ENCODE measurements at places on chromosomes 4 and X. TPM values are rescaled to one million over a fixed set of nuclear protein-coding genes. Genes with fewer than 3 reads are reported as not detected.

PABPC4L gene
- 0.13 TPM for total RNA-seq

- DNase-seq = no peak
Measured at GRCh38 chr4:121939690-121940089, 12.2 kb downstream of the TRPC3 start.

- no peak for DNase-seq
Measured at GRCh38 chr4:5069901-5070300, 18.6 kb downstream of the STK32B start.

DNA sequence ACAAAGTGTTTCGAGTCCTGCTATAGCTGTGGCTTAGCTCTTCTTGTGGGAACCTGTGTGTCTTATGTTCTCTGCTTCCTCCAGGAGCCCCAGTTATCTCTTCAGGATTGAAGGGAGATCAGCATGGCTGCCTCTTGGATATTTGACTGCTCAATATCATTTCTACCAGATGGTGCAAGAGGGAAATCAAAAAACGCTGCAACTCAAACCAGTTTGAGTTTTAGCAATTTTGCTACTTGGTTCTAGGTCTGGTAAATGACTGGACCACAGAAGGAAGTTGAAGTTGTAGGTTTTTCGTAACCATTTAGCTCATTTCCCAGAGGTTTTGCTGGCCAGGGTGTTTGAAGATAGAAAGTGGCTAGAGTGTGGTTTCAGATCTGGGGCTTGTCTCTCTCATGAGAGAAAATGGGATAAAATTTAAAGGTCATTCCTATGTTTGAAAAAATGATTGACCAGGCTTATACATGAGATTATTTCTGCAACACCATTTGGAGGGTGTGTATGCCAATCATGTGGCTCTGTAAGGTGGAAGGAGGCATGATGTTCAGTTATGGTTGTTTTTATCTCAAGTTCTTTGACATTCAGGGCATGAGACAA lies 210.4 kb downstream of the SPRY1 start:
- DNase-seq = no peak

FREM3 gene
- total RNA-seq = 0.18 TPM

GRCh38 chrX:72624194-72624593 lies 51.6 kb upstream of the HDAC8 start:
- DNase-seq = no peak

- no peak for DNase-seq
Measured at GRCh38 chr4:180057299-180057721, 2185.9 kb upstream of the TENM3 start.

DNA sequence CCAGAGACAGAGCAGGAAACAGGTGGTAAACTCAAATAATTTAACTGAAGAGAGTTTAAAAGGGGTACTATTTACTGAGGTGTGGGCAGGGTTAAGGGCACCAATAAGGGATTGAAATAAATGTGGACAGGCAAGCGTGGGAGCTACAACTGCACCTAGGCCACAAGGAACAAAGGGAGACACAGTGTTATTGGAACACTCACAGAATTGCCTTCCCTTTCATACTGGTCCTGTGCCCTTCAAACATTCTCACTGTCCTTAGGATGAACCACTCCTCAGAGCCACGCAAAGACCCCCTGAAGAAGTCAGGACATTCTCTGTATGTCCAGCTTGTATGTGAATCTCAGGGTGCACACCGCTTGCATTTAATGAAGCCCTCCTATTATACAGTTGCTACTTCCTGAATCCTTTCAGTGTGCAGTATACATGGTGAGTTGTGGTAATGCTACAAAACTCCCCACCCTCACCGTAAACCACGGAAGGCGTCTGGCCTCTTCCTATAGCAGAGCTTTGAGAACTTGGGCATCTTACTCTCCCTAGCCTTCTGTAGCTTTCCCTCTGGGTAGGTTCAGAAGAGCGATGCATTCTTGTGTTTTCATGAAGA lies 9.6 kb upstream of the MRPL1 start:
- no peak for DNase-seq

DNA sequence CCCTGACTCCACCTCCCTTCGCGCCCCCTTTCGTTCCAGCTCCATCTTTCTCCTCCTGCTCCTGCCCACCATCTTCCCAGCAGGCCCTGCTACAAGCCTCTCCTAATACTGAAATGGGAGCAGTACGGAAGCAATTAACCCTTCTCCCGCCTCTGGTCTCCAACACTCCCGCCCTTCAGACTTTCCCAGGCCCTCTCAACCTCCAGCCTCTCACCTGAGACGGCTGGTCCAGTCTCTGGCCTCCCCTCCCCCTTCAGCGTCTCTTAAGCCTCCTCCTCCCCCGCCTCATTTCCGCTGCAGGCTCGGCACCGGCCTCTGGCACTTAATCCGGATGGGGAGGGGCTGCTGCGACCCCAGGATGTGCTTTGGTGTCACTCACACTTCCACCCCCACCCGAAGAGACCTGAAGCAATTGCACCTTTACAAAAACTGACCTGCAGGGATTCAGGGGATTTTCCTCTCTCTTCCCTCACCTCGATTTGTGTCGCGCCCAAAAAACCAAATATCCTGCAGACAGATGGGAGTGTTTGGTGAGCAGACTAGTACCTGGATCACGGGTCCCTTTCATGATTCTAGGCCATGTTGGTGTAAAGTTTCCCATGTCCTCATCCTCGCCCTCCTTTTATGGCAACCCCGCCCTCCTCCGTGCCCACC lies 657 bp downstream of the TCEAL8 start:
- no peak for DNase-seq

- DNase-seq = no peak
Measured at GRCh38 chrX:13652287-13652793, 601 bp upstream of the TCEANC start.

PLAC1 gene
- 0.20 TPM for total RNA-seq

DNA sequence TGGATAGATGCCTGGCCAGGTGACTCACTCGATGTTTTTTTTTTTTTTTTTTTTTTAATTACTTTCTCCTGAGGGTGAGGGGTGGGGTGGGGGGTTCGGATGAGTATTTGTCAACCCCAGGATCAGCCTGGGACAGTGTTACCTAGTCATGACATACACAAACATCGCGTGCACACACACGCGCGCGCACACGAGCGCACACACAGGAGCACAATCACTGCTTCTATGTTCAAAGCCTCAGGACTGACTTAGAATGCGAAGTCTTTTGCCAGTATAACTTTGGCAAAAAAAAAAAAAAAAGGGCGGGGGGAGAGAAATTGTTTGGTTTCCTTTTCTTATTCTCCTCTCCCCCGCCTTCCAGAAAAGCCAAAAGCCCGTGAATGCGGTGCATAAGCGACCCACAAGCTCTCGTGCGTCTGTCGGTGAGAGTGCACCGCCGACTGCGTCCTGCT lies 115.0 kb upstream of the TEX13C start:
- DNase-seq = no peak

All from pulmonary artery endothelial cell (primary cell).